ENCODE measurements at places on chromosomes 16 and 17. TPM values are rescaled to one million over a fixed set of nuclear protein-coding genes. Genes with fewer than 3 reads are reported as not detected.

SOST gene
- not detected for polyA plus RNA-seq

TTYH2 gene
- polyA plus RNA-seq, result 2.7 TPM

PIGQ gene
- polyA plus RNA-seq, result 15.4 TPM

SLC2A4 gene
- polyA plus RNA-seq, result 0.15 TPM

TP53TG3 gene
- not detected for polyA plus RNA-seq

P2RX1 gene
- polyA plus RNA-seq, result 0.02 TPM

TGFB1I1 gene
- polyA plus RNA-seq, result 92.3 TPM

KRT15 gene
- polyA plus RNA-seq, result 2.0 TPM

CHST4 gene
- not detected for polyA plus RNA-seq

CIAO2B gene
- polyA plus RNA-seq, result 171 TPM

CMTM4 gene
- polyA plus RNA-seq, result 28.0 TPM

PAM16 gene
- 33.1 TPM for polyA plus RNA-seq

CRLF3 gene
- polyA plus RNA-seq, result 9.6 TPM

KRT222 gene
- polyA plus RNA-seq, result not detected

IKZF3 gene
- polyA plus RNA-seq, result not detected

WNK4 gene
- polyA plus RNA-seq, result 2.1 TPM

METTL2A gene
- 14.6 TPM for polyA plus RNA-seq

RCVRN gene
- polyA plus RNA-seq, result not detected

OR1A1 gene
- not detected for polyA plus RNA-seq

IGFALS gene
- polyA plus RNA-seq, result not detected

TXNDC17 gene
- 213 TPM for polyA plus RNA-seq

SPNS3 gene
- polyA plus RNA-seq, result not detected

RAB11FIP3 gene
- 8.6 TPM for polyA plus RNA-seq

GPR179 gene
- not detected for polyA plus RNA-seq

WSCD1 gene
- 1.0 TPM for polyA plus RNA-seq

KRTAP2-1 gene
- polyA plus RNA-seq, result not detected

MIF4GD gene
- polyA plus RNA-seq, result 20.2 TPM

KRTAP9-8 gene
- not detected for polyA plus RNA-seq

CPNE7 gene
- polyA plus RNA-seq, result 7.1 TPM

PRCD gene
- 0.21 TPM for polyA plus RNA-seq

OTOA gene
- 0.04 TPM for polyA plus RNA-seq

C17orf50 gene
- polyA plus RNA-seq, result not detected

FNDC8 gene
- polyA plus RNA-seq, result not detected

BCAS3 gene
- 16.1 TPM for polyA plus RNA-seq

SSTR5 gene
- not detected for polyA plus RNA-seq

C17orf100 gene
- 2.4 TPM for polyA plus RNA-seq

VTN gene
- 1.9 TPM for polyA plus RNA-seq

LGALS9B gene
- not detected for polyA plus RNA-seq

ABI3 gene
- polyA plus RNA-seq, result 0.71 TPM

YPEL2 gene
- polyA plus RNA-seq, result 8.4 TPM

TPPP3 gene
- polyA plus RNA-seq, result 0.64 TPM

CAMTA2 gene
- polyA plus RNA-seq, result 40.6 TPM

RAPGEFL1 gene
- 2.3 TPM for polyA plus RNA-seq

SCGB1C2 gene
- polyA plus RNA-seq, result not detected

KRTAP9-2 gene
- not detected for polyA plus RNA-seq

ABCC11 gene
- polyA plus RNA-seq, result 0.06 TPM

WFIKKN1 gene
- polyA plus RNA-seq, result not detected

PIEZO1 gene
- polyA plus RNA-seq, result 139 TPM

COPS3 gene
- polyA plus RNA-seq, result 97.2 TPM

ZNF423 gene
- polyA plus RNA-seq, result 0.22 TPM

DHRS7C gene
- polyA plus RNA-seq, result not detected

TEKT5 gene
- polyA plus RNA-seq, result not detected

EVPLL gene
- polyA plus RNA-seq, result not detected
